ENCODE measurements at places on chromosomes 12 and 14. TPM values are rescaled to one million over a fixed set of nuclear protein-coding genes. Genes with fewer than 3 reads are reported as not detected.
A peak's percentile ranks its signal among the peaks of the same experiment; 100 is the strongest.

Gene TRIM9
- polyA plus RNA-seq, result 0.94 TPM

Gene GLIPR1L1
- polyA plus RNA-seq, result not detected

Gene MEG3
- polyA plus RNA-seq, result not detected

Gene WIF1
- polyA plus RNA-seq, result 2.2 TPM

Gene KRT2
- polyA plus RNA-seq, result not detected

Gene MYF5
- not detected for polyA plus RNA-seq

Gene IFT81
- 12.6 TPM for polyA plus RNA-seq

Gene LRIG3
- polyA plus RNA-seq, result 21.7 TPM

Gene PTPN6
- 25.4 TPM for polyA plus RNA-seq

DNA sequence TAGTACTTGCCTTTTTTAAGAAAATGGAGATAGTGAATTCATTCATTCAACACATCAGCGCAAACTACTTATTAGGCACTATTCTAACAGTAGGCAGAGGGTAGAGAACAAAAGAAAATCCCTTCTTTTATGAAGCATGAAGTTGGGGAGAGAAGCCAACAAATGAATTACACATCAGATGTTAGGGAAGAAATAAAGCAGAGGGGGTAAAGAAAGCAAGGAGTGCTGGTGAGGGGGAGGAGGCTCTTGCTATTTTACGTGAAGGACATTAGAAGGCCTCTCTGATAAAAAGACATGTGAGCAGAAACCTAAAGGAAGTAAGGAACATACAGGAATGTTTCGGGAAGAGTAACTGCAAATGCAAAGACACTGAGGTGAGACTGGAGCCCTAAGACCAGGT lies 22.2 kb downstream of the TFCP2 start:
- no peaks in the 10 kb centered on the region for H3K36me3 ChIP-seq
- no peak for DNase-seq
- no peak overlapping the region for H3K4me3 ChIP-seq
- no peak overlapping the region for H3K27ac ChIP-seq

DNA sequence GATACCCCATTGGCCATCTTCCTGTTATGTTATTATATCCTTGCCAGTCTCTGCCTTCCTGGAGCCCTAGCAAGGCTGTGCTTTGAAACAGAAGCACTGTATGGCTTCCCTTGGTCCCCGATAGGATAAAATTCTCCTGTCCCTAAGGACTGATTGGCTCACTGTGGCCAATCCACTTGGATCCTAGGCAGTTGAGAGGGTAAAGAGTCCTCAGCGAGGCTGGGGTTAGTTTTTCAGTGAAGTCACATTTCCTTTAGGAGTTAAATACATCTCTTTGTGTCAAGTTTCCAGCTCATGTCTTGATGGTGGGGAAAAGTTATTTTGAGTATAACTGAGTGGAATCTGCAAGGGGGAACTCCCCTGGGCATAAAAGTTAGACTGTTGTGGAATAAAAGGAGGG lies 7.3 kb downstream of the AACS start:
- no peaks in the 10 kb centered on the region for H3K27me3 ChIP-seq
- no peak overlapping the region for H3K27ac ChIP-seq
- H3K4me1 ChIP-seq, result no peaks in the 10 kb centered on the region
- H3K36me3 ChIP-seq, result no peaks in the 10 kb centered on the region
- DNase-seq, result no peak

- DNase-seq, result peak; percentile 31
- H3K36me3 ChIP-seq, result no peaks in the 10 kb centered on the region
- H3K27ac ChIP-seq, result no peak overlapping the region
- H3K4me3 ChIP-seq, result no peak overlapping the region
- H3K4me1 ChIP-seq, result no peaks in the 10 kb centered on the region
Observed at GRCh38 chr14:35949920-35950513, 123.9 kb downstream of the BRMS1L start.

DNA sequence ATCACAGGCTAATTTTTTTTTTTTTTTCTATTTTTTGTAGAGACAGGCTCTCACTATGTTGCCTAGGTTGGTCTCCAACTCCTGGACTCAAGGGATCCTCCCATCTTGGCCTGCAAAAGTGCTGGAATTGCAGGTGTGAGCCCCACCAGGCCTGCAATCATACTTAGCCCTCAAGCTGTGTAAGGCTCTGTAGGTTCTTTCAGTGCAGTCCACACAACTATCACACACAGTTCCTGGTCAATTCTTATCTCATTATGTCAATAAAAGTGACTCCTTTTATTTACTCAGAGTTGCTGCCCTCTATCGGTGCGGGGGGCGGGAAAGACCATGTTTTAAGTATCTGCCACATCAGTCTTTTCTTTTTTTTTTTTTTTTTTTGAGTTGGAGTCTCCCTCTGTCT lies 29.0 kb downstream of the SLC2A3 start:
- peak overlapping the region; percentile 73 for H3K27ac ChIP-seq
- no peak overlapping the region for H3K4me3 ChIP-seq
- DNase-seq, result peak; percentile 82
- no peaks in the 10 kb centered on the region for H3K27me3 ChIP-seq
- no peaks in the 10 kb centered on the region for H3K36me3 ChIP-seq

- DNase-seq, result no peak
- peak overlapping the region; percentile 4 for H3K4me3 ChIP-seq
- H3K27ac ChIP-seq, result no peak overlapping the region
- no peaks in the 10 kb centered on the region for H3K27me3 ChIP-seq
Observed at GRCh38 chr14:60183741-60184140, 18.5 kb upstream of the DHRS7 start.

DNA sequence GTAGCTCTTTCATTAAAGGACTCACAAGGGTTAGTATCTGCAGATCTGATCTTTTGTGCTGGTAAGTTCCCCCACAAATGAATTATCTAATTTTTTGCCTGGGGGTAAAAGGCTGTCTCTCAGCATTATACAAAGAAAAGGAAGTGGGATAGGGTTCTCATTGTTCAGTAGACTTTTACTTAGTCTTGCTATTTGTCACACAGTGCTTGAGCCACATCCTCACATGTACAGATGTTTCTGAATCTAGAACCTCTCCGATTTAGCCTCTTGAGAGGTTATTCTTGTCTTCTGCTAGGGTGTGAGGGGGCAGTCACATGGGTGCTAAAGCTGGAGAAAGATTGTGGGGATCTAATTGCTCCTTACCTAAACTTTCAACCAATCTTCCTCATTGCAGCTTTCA lies 93.0 kb downstream of the SLC41A2 start:
- H3K27me3 ChIP-seq, result no peaks in the 10 kb centered on the region
- H3K36me3 ChIP-seq, result no peaks in the 10 kb centered on the region
- no peak overlapping the region for H3K27ac ChIP-seq
- H3K4me1 ChIP-seq, result no peaks in the 10 kb centered on the region

DNA sequence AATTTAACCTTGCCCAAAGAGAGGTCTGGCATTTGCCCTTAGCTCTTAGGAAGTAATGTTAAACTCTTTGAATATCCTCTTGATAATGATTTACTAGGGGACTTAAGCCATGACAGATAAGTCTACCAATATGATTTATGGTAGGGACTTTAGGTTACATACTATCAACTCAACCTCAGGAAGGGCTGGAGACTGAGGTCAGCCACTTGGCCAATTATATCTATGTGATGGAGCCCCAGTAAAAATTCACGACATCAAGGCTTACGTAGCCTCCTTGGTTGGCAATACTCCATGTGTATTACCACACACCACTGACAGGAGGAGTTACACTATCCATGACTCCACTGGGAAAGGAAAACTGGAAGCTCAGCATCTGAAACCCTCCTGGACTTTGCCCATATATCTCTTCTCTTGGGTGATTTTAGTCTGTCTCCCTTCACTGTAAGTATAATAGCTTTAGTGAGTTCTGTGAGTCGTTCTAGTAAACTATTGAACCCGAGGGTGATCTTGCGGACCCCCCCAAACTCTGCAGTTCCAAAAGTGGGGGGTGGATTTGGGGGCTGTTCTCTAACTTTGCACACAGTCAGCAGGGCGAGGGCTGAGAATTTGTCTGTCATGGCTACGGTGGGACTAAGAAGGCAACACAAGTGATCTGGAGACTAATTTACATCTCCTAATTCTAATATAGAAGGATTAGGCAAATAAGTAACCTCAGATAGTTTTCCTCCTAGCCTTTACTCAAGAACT lies 62.3 kb downstream of the R3HDM2 start:
- no peaks in the 10 kb centered on the region for H3K27me3 ChIP-seq
- H3K4me3 ChIP-seq, result no peak overlapping the region
- H3K4me1 ChIP-seq, result peaks cover 15% of the 10 kb centered on the region
- DNase-seq, result peak; percentile 86
- no peaks in the 10 kb centered on the region for H3K36me3 ChIP-seq

DNA sequence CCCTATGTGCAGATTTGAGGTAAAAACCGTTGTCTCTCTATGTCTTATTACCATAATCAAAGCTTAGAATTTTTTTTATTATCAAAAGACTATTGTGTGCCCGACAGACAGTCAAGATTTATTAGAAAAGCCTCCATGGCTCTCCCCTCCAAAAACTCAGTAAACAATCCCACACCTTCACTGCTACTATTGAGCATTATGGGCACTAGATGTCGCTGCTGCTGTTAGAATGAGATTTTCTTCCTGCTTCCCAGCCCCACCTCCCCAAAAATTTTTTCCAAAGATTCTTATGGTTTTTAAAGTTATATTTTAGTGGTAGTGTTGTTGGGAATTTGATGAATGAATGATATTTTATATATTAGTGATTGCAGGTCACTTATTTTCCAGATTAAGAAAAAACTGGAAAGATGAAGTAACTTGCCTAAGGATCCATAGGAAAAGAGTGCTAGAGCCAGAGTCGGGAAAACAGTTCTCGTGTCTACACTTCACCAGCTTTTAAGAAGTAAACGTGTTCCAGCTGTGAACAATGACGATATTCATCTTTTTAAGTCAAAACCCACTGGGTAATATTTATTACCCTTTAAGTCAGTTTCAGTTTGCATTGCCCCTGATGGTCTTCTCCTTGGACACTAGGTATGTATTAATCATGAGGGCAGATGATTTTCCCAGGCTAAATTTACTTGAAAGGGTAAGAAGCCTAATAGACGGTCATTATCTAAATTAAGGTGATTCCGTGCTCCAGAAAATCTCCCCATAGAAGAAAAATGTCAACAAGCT lies 12.2 kb upstream of the FOXG1 start:
- H3K27ac ChIP-seq, result no peak overlapping the region
- H3K4me1 ChIP-seq, result peaks cover 9% of the 10 kb centered on the region
- no peaks in the 10 kb centered on the region for H3K36me3 ChIP-seq
- peak; percentile 64 for DNase-seq
- peaks cover 55% of the 10 kb centered on the region for H3K27me3 ChIP-seq
- no peak overlapping the region for H3K4me3 ChIP-seq

- H3K27ac ChIP-seq, result peak overlapping the region; percentile 24
- DNase-seq, result peak; percentile 42
- no peak overlapping the region for H3K4me3 ChIP-seq
- no peaks in the 10 kb centered on the region for H3K36me3 ChIP-seq
Observed at GRCh38 chr14:55373784-55374705, 37.6 kb downstream of the ATG14 start.

DNA sequence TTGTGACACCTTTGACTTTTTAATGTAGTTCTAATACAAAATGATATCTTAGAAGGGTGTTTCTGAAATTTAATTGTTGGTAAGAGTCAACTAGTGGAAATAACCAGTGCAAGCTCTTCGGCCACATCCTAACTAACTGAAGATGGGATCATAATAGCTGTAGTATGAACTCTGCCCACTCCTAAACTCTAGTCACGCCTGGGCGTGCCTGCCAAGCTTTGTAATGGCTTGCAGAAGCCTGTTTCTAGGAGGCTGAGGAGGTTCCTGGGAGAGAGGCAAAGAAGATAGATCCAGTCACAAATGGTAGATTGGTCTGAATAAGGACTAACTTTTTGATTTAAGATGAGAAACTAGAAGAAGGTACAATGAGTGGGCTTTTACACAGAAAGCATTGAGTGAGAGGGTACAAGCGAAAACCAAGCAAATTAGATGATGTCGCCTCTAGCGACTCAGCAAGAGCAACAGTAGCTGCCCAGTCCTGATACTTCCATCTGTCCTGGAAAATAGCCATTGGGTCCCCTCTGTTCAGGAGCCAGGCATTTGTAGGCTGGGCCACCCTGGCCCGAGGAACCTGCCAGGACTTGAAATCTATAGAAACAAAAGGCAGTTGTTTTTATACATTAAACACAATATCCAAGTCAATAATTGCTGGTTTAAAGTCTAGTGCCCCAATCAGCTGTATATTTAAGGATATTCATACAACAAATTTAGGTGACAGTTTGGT lies 148.8 kb downstream of the SLC38A4 start:
- H3K4me3 ChIP-seq, result no peak overlapping the region
- no peaks in the 10 kb centered on the region for H3K27me3 ChIP-seq
- H3K4me1 ChIP-seq, result no peaks in the 10 kb centered on the region

DNA sequence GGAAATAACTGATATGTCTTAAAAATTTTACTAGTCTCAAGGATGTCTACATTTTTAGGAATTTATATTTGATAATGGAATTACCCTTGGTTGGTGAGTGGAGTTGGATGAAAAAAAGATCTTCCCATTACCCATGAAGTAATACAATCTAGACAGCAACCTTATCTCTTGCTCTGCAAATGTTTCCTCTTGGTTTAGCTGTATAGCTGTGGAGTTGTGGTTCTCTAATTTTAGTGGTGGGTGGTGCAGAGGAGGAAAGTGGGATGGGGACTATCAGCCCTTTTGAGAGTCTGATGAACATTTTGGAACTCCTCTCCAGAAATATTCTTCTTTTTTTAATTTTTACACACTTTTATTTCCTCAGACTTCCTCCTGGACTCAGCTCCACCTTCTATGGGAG lies 17.1 kb downstream of the SPX start:
- no peak overlapping the region for H3K27ac ChIP-seq
- H3K27me3 ChIP-seq, result no peaks in the 10 kb centered on the region
- no peaks in the 10 kb centered on the region for H3K36me3 ChIP-seq
